NCI-H460 (cell line): ENCODE measurements at places on chromosomes 4 and X. TPM values are rescaled to one million over a fixed set of nuclear protein-coding genes. Genes with fewer than 3 reads are reported as not detected.

DNA sequence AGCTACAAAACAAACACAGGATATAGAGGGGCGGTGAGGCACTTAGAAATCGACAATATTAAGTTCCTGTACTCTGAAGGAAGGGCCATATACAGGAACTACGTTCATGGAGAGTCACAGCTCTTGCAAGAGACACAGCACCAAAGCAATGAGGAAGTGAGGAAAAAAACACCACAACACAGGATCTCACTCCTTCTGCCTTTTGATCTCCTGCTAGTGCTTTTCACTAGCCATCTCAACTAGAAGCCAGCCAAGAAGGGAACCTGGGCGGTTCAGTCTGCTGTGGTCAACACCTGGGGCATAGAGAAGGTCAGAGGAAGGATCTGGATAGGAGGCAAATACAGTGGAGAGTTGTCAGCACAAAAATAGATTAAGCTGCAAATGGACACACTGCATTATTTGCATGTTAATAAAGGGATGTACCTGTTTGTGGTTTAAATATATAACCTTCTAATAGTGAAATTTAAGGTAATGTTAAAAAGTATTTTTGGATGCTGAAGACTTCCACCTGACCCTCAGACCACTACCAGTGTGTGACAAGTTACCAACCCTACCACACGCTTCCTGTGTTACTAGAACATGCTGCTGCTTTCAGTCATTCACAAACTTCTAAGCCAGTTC lies 104.6 kb downstream of the DTHD1 start:
- DNase-seq: no peak

- DNase-seq: no peak
Measured at GRCh38 chr4:99102634-99103033, 14.0 kb upstream of the ADH5 start.

- DNase-seq: no peak
Measured at GRCh38 chr4:146637621-146638332, 916 bp upstream of the POU4F2 start.

DNA sequence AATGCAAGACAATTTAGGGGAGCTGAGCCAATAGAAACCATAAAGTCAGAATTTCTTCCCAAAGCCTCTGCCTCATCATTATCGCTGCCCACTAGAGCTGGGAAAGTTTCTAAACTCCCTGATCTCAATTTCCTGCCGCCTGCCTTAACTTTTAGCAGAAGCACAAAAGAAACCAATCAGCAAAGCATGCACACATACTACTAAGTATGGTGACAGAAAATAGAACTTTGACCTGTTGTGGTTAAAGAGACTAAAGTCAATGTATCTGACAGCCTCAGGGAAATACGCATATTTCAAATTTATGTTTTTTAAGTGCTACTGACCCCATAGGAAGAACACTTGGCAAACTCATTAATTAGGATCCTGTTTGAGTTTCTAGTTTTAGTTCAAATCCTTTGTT lies 10.1 kb downstream of the STK26 start:
- DNase-seq: no peak

DNA sequence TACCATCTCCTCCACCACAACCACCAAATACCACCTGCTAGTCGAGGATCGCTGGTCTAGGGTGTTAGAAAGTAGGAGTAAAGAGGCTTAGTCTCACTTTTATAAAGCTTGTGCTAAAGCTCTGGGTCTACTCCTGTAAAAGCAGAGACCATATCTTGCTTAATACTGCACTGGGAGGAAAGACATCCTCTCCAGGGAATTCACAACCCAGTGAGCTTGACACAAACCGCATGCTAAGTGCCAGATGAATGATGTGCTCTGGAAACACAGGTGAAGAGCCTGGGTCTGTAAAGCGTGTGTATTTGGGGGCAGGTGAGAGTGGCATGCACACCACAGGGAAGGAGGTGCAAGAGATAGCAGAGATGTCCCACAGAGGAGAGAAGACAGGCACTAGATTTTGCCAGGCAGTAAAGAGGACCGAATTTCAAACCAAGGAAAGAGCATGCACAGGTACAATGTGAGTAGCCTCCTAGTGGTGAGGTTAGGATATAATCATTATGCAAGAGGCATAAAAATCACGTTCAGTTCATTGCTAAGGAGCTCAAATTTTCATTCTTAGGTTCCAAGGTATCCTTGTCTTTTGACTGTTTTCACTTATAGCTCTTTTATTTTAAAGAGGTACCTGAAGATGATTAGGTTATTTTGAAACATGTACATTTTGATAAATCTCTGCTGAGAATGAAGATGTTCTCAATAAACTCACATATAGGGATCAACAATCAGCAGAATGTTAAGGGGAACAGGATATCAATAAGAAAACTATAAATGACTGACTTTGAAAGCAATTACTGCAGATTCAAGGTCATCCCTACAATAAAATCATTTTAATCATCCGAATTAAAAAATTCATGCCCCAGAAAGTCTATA lies 20.7 kb downstream of the TAPT1 start:
- DNase-seq: no peak

Gene ACE2
- 0.12 and 0.55 TPM in 2 replicates for total RNA-seq

GRCh38 chr4:108385076-108385475 lies 216.3 kb upstream of the LEF1 start:
- DNase-seq: no peak

GRCh38 chr4:825971-826330 lies at the start of gene CPLX1:
TSS of gene CPLX1 (minus strand) at chr4:826129. CDS start at chr4:824522, 1,607 bp downstream.
- DNase-seq: no peak

DNA sequence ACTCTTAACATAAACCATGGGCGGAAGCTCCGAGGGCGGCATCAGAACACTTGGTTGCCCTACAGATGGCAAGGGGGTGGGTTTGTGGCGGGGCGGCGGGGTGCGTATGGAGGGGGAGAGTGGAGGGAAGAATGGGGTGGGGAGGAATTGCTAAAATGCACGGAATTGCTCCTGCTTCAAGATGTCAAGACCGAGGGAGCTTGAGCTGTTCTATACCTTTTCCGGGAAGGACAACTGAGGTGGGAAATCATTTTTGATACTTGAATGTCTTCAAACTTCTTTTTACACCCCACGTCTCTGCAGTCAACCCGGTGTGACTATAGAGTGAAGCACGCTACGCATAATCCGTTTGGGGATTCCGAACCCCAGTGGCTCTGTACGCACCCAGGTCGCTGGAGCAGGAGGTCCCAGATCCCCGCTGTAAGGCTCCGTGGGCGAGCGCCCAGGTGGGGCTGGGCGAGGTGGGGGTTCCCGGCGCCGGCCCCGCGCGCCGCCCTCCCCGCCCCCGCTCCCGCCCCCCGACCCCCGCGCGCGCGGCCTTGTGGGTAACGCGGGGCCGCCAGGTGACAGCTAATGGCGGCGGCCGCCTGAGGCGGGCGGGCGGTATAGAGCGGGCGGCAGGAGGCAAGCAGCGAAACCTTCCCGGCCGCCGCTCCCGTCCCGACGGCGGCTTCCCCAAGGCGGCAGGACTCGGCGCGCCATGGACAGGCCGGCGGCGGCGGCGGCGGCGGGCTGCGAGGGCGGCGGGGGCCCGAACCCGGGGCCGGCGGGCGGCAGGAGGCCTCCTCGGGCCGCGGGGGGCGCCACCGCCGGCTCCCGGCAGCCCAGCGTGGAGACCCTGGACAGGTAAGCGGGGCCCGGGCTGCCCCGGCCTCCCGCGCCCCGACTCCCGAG lies at the start of gene MTMR1:
Gene MTMR1 (plus strand): TSS at position 566 of the 894 bp plus-strand sequence. CDS start 135 bp downstream, at position 701.
- no peak for DNase-seq

DNA sequence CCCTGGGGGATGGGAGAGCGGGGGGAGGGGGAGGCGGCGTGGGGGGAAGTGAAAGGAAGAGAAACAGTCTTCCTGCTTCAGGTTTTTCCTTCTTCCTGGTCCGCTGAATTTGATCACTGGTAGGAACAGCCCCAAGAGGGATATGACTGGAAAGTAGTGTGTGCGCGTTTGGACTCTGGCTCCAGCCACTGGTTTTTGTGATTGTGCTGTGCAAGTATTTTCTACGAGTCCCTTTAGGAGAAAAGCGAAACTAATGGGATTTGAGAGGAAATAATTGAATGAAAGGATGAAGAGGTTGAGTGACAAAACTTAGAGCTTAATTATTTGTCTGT lies 836 bp downstream of the PRRG1 start:
- no peak for DNase-seq

DNA sequence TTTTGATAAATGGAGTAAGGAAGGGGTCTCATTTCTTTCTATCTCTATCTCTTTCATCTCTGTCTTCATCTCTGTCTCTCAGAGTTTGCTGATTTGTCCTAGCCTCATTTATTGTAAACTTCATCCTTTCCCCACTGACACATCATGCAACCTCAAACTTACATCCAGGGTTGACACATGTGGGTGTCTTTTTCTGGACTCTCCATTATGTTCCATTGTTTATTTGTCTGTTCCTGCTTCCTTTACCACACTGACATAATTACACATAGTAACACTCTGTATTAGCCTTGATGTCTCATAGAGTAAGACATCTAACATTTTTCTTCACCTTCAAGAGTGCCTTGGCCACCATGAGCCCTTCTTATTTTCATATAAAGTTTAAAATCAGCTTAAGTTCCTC lies 8.1 kb upstream of the SRD5A3 start:
- no peak for DNase-seq

- no peak for DNase-seq
Measured at GRCh38 chr4:187811591-187811990, 184.0 kb upstream of the ZFP42 start.

Gene NKX3-2
- total RNA-seq: 0.12 and 0.38 TPM in 2 replicates

DNA sequence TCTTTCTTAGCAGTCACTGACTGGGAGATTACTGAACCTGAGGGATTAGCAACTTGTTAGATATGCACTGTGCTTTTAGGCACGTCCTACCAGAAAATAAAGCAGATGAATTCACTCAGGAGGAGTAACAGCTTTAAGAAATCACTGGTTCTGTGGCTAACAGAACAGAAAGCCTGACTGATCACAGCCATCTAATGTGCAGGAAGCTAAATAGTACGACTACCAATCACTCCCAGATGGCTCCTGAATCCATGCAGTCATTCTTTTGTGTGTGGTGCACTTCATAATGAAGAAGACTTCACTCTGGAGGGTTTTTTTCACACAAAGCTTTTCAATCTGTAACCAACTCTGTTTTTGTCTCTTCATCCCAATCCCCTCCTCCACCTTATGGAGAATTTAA lies 305.3 kb upstream of the INTU start:
- no peak for DNase-seq

- peak; percentile 29 for DNase-seq
Measured at GRCh38 chrX:10769696-10770619, 149.6 kb upstream of the MID1 start.

DNA sequence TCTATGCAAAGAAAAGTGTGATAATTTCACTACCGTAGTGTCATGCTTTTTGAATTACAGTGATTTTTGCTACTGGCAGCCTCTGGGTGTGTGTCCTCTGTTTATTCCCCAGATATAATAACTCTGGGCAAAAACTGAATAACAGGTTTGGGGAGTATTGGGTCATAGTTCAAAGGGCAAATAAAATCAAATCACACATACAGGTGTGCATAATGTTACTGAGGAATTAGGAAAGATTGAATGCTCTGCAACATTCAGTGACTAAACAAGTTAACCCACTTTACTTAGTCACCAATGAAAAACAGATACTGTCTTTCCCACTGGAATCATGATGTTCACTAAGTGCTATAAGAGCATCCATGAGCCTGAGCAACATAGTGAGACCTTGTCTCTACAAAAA lies 224.3 kb downstream of the OPHN1 start:
- no peak for DNase-seq

DNA sequence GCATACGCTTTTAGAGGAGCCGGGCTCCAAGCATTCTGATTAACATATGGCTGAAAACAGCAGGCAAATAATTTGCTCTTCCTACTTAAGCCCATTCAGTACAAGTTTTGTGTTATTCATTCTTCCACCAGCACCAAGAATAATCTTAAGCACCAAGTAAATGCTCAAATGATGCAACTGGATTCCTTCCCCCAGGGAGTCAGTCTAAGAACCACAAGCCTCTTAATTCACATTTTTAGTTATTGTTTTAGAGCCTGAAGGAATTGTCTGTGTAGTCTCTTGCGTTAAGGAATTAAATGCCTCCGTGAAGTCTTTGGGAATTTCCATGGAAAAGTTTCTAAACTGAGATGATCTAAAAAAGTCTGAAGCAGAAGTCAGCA lies 61.5 kb upstream of the MAGEB2 start:
- no peak for DNase-seq

DNA sequence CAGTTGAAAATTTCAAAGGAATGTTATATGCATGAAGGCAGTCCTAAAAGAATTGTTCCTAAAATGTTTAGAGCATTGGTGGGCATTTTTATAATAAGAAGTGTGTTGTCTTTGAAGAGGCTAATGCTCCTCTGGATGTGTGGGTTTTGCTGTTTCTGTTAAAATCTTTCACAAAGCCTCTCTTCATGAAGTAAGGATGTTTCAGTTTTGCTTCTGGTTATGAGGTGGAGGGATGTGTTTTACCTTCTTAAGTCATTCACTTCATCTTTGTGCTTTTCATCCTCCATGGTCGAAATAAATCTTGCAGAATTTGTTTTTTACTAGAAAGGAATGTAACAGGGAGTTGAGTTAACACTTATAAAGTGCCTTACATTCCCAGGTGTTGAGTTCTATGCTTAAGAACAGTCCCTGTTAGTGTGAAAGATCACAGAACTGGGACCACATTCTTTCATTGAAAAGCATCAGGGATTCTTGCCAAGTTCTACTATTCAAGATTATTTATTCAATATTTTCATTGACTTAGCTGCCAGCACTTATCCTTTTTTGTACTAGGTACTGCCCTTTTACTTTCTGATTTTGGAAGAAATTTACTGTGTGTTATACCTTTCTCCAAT lies 21.1 kb downstream of the FHIP1A start:
- DNase-seq: no peak
